CD4-positive, alpha-beta memory T cell (primary cell): ENCODE measurements at places on chromosomes 1 and 21. TPM values are rescaled to one million over a fixed set of nuclear protein-coding genes. Genes with fewer than 3 reads are reported as not detected.

Gene ELAPOR1
- 13.7 TPM for total RNA-seq

Gene INTS11
- 173 TPM for total RNA-seq

DNA sequence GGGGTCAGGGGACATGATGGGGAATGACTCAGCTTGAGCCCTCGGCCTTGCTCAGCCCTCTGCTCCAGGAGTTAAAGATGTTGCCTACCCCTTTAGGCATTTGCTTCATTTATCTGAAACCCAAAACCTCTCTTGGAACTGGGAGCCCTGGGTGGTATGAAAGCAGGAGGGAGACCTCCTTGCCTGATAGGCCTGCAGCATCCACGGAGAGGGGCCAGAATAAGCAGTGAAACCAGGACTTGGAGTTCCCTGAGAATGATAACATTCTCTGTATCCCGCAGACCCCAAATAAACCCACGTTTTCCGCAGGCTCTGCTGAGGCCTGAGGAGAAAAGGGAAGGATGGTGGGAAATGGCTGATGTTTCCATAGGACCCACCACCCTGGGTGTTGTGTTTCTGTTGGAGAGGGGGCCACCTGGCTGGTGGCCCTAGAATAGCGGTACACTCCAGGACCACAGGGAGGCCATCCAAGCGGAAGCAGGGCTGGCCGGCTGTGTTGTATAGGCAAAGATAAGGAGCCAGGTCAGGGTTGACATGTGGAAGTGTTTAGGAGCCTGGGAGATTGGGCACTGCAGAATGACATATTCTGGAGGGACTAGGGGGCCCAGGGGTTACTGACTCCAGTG is 77.4 kb downstream of the FOXD2 start:
- H3K27ac ChIP-seq, result no peak overlapping the region
- H3K4me1 ChIP-seq, result no peaks in the 10 kb centered on the region
- H3K36me3 ChIP-seq, result no peaks in the 10 kb centered on the region
- DNase-seq, result no peak
- no peak overlapping the region for H3K4me3 ChIP-seq

DNA sequence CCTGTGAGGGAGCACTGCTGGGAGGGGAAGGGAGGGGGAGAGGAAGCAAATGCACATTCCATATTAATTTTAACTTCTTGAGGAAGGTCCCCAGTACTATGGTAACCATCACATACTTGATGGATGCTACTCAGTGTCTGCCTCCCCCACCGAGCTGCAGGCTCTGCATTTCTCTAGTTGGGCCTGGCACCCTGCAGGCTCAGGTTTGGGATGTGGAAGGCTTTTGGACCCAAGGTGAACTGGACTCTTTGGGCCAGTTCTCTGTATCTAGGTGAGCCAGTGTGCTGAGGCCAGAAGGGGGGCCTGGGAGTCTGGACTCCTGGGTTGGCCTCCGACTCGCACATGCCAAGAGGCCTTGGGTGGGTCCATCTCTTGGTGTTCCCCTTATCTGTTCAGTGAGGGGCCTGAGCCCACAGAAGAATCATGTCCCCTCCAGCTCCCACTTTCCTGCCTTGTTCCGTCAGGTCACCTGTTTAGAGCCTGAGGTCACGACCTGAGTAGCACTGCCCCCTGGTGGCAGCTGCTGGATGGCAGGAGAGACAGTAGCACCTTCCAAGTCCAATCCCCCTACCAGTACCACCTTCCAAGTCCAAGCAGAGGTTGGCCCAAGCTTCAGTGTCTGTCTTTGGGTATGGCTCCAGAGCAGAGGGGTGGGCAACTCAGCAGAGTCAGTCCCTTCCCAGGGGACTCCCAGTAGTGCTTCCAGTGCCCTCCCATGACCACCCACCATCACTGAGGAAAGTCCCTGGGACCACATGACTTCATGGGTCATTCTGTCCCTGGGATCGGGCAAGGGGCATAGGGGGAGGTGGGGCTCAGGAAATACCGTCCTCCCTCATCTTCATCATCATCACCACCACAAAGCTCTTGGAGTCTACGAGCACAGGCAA is 241.8 kb downstream of the TRABD2B start:
- H3K27me3 ChIP-seq, result no peaks in the 10 kb centered on the region
- no peaks in the 10 kb centered on the region for H3K36me3 ChIP-seq
- DNase-seq, result peak; percentile 10
